Endothelial cell of umbilical vein (primary cell): ENCODE measurements at places on chromosomes 1 and 21. TPM values are rescaled to one million over a fixed set of nuclear protein-coding genes. Genes with fewer than 3 reads are reported as not detected.

The TMEM59 gene
- 196 and 198 TPM in 2 replicates for total RNA-seq

The FCRL6 gene
- not detected in 2 replicates for total RNA-seq

The CCDC17 gene
- total RNA-seq: 3.5 and 3.6 TPM in 2 replicates

The RGSL1 gene
- not detected in 2 replicates for total RNA-seq

The NOL9 gene
- total RNA-seq: 39.7 and 42.9 TPM in 2 replicates

The KCNJ9 gene
- total RNA-seq: not detected in 2 replicates

The DBT gene
- total RNA-seq: 7.9 and 9.0 TPM in 2 replicates

The C1orf87 gene
- not detected in 2 replicates for total RNA-seq

DNA sequence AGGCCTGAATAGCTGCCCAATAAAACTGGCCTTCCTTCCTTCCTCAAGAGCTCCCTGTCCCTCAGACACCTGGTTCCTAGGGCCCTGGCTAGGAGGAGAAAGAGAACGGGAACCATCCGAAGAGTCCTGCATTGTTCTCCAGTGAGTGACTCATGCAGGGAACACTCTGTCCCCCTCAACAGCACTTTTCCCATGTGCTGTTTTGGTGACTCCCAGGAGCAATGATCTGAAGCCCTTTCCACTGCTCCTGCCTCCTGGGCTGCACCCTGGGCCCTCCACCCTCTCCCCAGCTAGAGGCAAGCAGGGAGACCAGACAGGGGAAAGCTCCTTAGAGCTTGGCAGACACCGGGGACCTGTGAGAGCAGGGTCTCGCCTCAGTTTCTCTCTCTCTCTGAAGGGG is 18.9 kb downstream of the TNNT2 start:
- no peak overlapping the region for H3K4me3 ChIP-seq
- DNase-seq: no peak
- H3K4me1 ChIP-seq: peaks cover 6% of the 10 kb centered on the region
- H3K27me3 ChIP-seq: no peaks in the 10 kb centered on the region
- no peaks in the 10 kb centered on the region for H3K36me3 ChIP-seq

DNA sequence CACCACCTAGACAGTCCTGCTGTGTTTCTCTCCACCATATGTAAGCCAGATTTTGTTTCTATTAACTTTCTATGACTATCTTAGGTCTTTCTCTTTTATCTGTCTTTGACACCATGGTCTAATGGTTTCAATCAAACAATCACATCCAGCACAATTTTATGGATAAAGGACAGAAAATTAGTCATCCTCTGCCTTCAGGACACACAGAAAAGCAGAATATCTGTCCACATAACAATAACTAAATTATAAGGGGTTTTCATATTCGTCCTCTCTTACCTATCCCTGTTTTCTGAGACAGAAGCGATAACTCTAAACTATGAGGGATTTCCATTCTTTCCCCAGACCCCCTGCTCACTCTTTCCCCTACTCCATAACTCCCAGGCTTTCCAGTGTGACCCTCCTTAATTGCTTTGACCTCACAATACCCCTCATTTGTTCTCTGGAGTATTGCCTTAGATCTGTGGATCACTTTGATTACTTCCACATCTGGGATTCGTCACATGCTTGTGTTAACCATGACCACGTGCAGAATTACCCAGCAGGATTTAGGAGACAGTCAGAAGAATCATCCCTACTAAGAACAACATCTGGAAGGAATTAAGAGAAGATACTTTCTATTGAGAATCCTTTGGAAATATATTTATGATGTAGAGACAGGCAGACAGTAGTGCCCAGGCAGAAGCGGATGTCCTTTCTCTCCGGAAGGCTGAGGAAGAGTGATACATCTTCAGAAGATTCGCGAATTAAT is 108.2 kb upstream of the GREM2 start:
- H3K4me1 ChIP-seq: no peaks in the 10 kb centered on the region
- H3K4me3 ChIP-seq: no peak overlapping the region
- no peaks in the 10 kb centered on the region for H3K36me3 ChIP-seq
- no peak for DNase-seq

DNA sequence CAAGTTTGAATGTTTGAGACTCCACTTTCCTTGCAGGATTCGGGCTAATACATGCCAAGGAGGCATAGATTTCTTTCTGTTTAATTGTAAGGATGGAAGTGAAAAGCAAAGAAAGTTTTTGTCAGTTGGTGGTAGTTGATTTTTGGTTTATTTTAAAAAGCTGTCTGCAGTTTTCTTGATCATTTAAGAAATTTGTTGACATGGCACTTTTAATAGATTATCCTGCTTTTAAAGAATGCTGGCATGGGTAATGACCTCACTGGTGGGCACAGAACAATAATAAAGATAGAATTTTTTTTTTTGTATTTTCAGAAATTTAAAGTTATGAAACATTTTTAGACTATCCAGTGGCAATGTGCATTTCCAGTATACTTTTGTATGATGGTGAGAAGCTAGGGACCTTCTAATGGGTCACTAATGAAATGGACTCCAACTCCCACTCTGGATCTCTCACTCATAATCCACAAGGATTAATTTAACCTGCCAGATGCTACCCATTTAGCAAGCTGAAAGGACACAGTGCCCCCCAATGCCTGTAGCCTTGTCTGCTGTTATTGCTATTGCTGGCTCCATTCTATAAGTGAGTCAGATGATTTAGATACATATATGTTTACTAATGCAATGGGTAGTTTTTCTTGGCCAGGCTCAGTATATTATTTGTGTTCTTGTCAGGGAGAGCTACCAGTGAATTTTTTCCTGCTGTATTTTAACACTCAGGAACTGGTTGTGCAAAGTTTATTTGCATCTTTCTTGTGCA is 190.2 kb upstream of the SGIP1 start:
- no peak overlapping the region for H3K4me3 ChIP-seq
- peak overlapping the region; percentile 68 for H3K27ac ChIP-seq
- peak; percentile 79 for DNase-seq
- no peaks in the 10 kb centered on the region for H3K27me3 ChIP-seq
- peaks cover 5% of the 10 kb centered on the region for H3K36me3 ChIP-seq

DNA sequence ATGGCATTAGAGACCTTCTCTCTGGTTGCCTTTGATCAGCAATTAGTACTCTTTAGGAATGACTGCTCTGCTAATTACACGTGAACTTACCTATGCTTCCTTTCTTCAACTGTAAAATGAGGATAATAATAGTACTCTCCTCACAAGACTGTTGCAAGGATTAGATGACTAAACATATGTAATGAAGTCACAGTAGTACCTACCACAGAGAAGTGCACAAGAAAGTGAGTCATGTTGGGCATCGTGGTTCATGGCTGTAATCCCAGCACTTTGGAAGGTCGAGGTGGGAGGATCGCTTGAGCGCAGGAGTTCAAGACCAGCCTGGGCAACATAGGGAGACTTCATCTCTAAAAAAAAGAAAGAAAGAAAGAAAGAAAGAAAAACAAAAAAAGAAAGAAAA is 68.1 kb upstream of the AK4 start:
- H3K4me1 ChIP-seq: no peaks in the 10 kb centered on the region
- no peaks in the 10 kb centered on the region for H3K36me3 ChIP-seq
- no peak for DNase-seq
- no peaks in the 10 kb centered on the region for H3K27me3 ChIP-seq

DNA sequence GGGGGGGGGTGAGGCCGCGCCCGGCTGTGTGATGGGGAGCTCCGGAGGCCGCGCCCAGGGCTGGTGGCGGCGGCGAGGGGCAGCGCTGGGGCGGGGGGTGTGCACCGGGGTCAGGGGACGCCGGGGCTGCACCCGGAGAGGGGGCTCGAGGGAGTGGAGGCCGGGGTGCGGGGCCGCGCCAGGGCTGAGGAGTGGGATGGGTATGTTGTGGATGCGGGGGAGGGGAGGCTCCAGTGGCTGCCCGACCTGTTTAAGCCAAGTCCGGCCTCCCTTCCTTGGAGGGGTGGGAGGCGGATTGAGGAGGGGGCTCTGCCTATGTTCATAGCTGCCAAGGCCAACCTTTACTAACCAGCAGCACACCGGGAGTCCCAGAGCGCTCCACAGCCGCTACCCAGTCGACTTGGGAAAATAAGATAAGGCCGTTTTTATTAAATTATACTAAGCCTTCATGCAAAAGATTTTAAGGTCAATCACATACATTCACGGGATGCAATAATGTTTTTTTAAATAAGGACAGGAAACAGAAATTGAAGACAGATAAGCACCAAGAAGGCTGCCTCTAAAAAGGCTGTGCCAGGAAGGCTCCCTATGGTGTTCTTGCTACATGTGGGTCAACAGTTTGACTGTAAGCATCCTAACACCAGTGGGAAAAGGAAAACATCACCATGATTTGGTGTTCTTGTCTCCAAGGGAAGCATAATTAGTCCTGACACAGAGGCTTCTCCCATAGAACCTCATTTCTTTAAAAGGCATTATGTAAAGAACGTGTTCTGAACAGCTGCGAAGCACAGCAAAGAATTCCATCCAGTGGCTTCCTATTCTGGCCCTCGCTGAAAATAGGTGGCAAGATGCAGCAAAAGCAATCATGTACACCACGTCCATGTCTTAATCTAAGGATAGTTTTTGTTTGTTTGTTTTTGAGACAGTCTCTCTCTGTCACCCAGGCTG is 626 bp upstream of the HLCS start:
- peaks cover 9% of the 10 kb centered on the region for H3K4me1 ChIP-seq
- no peaks in the 10 kb centered on the region for H3K27me3 ChIP-seq
- no peaks in the 10 kb centered on the region for H3K36me3 ChIP-seq
- H3K27ac ChIP-seq: peak overlapping the region; percentile 70
- DNase-seq: peak; percentile 88

GRCh38 chr1:119275145-119276134 is 93.1 kb upstream of the HAO2 start:
- H3K4me1 ChIP-seq: peaks cover 16% of the 10 kb centered on the region
- H3K36me3 ChIP-seq: no peaks in the 10 kb centered on the region
- peaks cover 9% of the 10 kb centered on the region for H3K27me3 ChIP-seq

DNA sequence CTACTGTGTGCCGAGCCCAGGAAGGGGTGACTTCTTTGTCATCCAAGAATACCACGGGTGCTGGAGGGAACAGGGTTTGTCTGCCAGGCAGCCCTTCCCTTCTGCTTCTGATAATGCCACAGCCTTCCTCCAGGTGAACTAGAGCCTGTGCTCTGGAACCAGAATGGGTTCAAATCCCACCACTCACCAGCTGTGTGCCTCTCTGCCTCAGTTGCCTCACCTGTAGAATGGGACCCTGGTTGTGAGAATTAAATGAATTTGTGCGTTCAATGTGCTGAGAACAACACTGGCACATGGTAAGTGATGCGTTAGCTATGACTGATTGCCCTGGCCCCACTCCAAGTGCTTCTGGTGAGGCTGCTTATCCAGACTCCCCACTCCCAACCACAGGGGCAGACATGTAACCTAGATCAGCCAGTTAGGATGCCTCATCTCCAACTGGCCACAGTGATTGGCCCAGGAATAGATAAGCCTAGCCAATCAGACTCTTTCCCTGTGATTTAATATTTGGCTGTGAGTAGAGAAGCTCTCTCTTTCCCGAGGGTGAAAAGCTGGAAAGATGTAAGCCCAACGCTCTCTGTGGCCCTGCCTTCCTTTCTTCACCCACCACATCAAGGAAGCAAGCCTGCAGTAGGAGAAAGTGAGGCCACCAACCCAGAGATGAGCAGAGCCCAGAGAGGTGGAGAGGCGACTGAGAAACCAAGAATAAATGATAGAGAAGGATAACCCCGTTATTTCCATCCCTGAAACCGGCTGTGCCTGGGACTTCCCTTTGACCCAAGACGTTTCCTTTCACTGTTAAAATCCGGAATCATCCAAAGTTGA is 20.8 kb upstream of the LAPTM5 start:
- H3K4me3 ChIP-seq: no peak overlapping the region
- H3K4me1 ChIP-seq: peaks cover 7% of the 10 kb centered on the region
- DNase-seq: peak; percentile 72
- H3K27me3 ChIP-seq: peaks cover 3% of the 10 kb centered on the region
- H3K36me3 ChIP-seq: no peaks in the 10 kb centered on the region

DNA sequence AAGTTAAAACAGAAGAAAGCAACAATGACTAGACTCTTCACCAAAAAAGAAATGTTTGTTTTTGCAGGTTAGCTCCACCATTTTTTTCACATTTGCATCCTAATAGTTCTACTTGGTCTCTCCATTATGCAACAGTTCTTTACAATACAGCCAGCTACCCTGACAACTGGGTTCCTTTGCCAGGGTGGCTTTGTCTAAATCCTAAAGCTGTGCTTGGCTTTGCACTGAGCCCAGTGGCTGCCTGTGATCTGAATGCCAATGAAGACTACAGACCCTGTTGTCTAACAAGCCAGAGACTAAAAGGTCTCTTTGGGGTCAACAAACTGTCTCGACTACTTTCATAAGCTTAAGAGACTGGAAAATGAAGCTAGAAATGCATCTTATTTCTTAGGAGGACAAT is 112.0 kb downstream of the AKT3 start:
- H3K36me3 ChIP-seq: no peaks in the 10 kb centered on the region
- peaks cover under 1% of the 10 kb centered on the region for H3K4me1 ChIP-seq
- DNase-seq: no peak

GRCh38 chr1:26516987-26517765 is 12.4 kb upstream of the RPS6KA1 start:
- peaks cover 5% of the 10 kb centered on the region for H3K27me3 ChIP-seq
- H3K4me3 ChIP-seq: no peak overlapping the region
- DNase-seq: no peak
- no peak overlapping the region for H3K27ac ChIP-seq
- H3K36me3 ChIP-seq: no peaks in the 10 kb centered on the region

- no peak for DNase-seq
- peaks cover 31% of the 10 kb centered on the region for H3K27me3 ChIP-seq
- no peaks in the 10 kb centered on the region for H3K36me3 ChIP-seq
- no peak overlapping the region for H3K27ac ChIP-seq
These were observed 7.1 kb downstream of the CLIC6 start for GRCh38 chr21:34675871-34676270.

GRCh38 chr1:3247521-3248121 is 178.6 kb downstream of the PRDM16 start:
- H3K27me3 ChIP-seq: peaks cover 5% of the 10 kb centered on the region
- H3K27ac ChIP-seq: no peak overlapping the region
- DNase-seq: no peak
- no peaks in the 10 kb centered on the region for H3K4me1 ChIP-seq

DNA sequence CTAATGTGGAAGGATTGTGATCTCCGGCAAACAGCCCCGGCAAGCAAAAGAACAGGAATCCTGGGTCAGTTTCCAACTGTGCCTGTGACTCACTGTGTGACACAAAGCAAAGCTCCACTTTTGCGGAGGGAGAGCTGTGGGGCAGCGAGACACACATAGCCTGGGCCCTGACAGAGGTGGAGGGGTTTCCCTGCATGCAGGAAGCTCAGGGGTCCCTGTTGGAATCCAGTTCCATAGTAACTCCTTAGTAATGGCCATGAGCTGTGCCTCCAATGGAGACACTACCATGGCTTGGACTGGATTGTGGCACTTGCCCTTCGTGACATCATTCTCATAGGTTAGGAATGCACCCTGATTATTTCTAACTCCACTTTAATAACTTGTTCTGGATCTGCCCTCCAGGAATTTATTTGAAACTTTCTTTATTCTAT is 47.0 kb upstream of the ATF3 start:
- peaks cover 1% of the 10 kb centered on the region for H3K27me3 ChIP-seq
- peak overlapping the region; percentile 33 for H3K27ac ChIP-seq
- peak; percentile 12 for DNase-seq
- peaks cover 24% of the 10 kb centered on the region for H3K4me1 ChIP-seq
- no peaks in the 10 kb centered on the region for H3K36me3 ChIP-seq

DNA sequence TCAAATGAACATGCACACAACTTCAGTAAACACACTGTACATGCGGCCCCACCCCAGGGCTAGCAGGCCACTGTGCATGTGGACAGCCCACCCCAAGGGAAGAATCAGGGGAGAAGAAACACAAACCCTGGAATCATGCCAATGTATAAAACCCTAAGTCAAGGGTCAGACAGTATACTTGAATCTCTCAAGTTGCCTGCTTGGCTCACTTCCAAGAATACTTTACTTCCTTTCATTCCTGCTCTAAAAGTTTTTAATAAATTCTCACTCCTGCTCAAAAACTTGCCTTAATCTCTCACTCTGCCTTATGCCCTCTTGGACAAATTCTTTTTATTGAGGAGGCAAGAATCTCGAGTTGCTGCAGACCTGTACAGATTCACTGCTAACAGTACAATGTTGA is 231.2 kb upstream of the CACYBP start:
- H3K27me3 ChIP-seq: no peaks in the 10 kb centered on the region
- no peak for DNase-seq
- no peak overlapping the region for H3K27ac ChIP-seq
- no peaks in the 10 kb centered on the region for H3K36me3 ChIP-seq
